Omental fat pad (tissue), 4 donors: ENCODE measurements at places on chromosomes 5 and 9. TPM values are rescaled to one million over a fixed set of nuclear protein-coding genes. Genes with fewer than 3 reads are reported as not detected.

ABO gene
- 7.3 TPM for total RNA-seq

ESM1 gene
- total RNA-seq = not detected

SERF1B gene
- total RNA-seq = 26.1 TPM

- DNase-seq = no peak
These were observed 15.5 kb downstream of the GNA14 start for GRCh38 chr9:77632652-77633051.

- no peak for DNase-seq
These were observed 202.2 kb upstream of the VLDLR start for GRCh38 chr9:2419347-2419746.

GRCh38 chr5:126778675-126779403 is 1.9 kb downstream of the LMNB1 start:
- DNase-seq = no peak

DNA sequence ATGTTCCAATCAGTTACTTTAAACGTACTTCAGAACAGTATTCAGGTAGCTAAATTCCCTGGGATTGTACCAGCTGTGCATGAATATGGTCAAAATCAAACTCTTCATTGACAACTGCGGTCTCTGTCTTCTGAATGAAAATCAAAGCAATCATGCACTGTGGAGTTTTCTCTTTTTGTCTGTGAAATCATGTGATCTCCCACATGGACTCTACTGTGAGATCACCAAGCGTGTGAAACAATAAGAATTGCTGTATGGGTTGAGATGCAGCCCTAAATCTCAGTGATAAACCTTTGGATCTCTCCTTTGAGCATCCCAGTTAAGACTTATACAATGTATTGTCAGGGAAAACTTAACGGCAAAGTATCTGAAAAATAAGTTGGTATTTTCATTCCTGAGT is 6.1 kb downstream of the NRG2 start:
- DNase-seq = no peak

GRCh38 chr9:134827559-134827958 is 53.1 kb upstream of the FCN2 start:
- DNase-seq = no peak

DNA sequence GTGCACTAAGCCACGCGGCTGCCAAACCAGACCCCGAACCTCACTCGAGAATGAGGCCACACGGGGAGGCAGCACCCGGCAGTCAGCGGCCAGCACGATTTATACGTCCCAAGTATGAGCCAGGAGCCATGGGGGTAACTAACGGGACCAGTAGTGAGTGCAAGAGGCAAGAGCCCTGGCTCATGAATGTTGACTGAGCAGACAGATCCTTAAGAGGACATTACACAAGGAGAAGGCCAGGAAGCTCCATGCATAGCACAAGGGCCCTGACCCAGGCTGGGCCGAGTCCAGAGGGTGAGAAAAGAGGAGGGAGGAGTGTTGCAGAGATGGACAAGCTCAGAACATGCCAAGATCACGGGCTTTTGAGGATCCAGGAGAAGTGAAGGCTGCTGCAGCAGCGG is 58.6 kb upstream of the PHYKPL start:
- no peak for DNase-seq

GRCh38 chr5:164357395-164358033 is 852.1 kb downstream of the MAT2B start:
- no peak for DNase-seq

GRCh38 chr5:16540421-16540820 is 74.8 kb upstream of the ZNF622 start:
- DNase-seq = no peak

DNA sequence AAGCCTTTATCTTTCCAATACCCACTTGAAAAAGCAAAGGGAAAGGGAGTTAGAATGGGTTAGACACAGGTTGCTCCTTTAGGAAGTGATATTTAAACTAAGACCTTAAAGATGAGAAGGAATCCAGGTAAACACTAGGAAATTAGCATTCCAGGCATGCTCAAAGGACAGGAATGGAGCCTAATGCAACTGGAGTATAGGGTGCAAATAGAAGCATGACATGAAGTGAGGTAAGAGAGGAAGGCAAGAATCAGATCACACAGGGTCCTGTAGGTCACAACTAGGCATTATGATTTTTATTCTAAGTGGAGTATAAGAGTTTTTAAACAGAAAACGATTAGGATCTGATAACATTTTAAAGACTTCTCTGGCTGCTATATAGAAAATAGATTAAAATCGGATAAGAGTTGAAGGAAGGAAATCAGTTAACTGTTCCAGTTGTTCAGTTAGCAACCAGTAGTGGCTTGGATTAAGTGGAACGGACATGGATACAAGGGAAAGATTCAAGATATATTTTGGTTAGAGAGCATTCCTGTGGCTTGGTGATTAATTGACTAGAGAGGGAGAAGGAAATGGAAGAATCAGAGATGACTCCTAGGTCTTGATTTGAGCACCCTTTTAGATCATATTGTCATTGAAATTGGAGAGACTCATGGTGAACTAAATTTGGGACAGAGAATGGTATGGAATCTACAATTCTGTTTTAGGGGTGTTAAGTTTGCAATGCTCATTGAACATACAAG is 95.9 kb downstream of the FBXO4 start:
- no peak for DNase-seq

DNA sequence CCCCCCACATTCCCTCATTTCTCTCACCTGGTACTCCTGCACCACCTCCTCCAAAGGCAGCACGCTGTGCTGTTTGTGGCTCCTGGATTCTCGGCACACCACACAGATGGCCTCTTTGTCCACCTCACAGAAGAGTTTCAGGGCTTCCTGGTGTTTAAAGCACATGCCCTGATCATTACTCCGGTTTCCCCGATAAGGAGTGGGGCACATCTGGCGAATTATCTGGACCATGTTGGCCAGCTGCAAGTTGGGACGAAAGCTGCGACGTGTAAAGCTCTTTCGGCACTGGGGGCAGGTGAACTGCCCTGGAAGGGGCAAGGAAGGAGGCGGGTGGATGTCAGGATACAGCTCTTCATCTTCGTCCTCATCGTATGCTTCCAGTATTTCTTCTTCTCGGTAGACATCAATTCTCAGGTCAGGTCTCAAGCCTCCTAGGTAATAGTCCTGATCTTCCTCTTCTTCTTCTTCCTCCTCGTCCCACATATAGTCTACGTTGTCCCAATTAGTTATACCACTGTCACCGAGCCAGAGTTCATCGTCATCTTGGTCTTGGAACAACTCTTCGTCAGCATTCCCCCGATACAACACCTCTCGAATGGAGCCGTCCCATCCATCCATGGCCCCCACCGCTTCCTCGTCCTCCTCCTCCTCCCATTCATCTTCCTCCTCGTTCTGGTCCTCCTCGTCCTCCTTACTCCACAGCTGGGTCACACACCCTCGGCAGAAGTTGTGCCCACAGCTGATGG is 796 bp downstream of the TRIM52 start:
- DNase-seq = no peak

DNA sequence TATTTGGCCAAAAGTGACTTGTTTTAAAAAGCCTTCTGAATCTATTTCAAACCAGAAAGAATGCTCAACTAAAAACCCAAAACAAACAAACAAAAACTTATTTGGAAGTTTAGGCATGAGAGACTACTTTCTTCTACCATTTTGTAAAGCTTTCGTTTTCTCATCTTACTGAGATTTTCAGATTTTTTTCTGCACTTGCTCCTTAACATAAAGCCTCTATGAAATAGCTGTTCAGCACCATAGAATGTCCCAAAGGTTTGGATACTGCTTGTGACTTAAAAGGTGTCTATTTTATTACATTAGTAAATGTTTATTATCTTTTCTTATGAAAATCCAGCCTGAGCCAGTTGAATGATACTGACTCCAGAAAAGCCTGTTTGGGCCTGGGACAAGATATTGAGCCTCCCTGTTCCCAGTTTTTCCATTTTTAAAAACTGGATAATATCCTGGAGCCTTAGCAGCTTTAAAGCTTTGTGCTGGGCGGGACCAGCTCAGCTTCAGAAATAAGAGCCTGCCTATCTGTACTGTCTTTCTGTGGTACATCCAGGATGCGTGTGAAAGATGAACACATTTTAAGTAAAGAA is 292.6 kb downstream of the ZSWIM6 start:
- DNase-seq = no peak

DNA sequence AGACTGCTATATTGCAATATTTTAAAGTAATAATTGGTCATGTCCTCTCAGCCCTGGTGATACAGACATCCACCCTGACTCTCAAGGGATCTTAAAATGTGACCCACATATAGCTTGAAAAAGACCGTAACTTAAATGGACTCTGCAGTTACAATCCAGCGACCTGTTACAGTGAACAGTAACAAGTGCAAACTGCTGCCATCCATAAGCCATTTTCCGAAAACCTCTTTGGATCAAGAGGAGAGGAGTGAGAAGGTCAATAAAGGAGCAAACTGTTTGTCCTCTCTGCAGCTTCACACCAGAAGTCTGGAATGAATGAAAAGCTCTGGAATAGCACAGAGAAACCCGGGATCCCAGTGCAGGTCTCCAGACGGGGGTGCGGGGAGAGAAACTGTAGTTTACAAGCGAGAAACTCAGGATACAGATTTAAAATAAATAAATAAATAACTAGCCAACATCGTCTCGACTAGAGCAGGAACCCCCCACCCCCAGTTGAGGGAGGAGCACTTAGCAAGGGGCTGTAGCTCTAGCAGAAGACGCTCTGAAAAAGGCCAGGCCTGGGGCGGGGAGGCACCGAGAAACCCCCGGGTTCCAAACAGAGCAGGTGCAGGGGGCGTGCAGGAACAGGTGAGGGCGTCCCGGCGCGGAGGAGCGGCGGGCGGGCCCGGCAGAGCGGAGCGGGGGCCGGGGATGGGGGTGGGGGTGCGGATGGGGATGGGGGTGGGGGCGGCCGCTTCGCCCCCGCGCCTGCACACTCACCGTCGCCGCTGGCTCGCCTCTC is 572 bp downstream of the ZDHHC21 start:
- DNase-seq = no peak
